Pancreas (tissue), 10 donors: ENCODE measurements at places on chromosomes 1 and 21. TPM values are rescaled to one million over a fixed set of nuclear protein-coding genes. Genes with fewer than 3 reads are reported as not detected.
A peak's percentile ranks its signal among the peaks of the same experiment; 100 is the strongest.

DNA sequence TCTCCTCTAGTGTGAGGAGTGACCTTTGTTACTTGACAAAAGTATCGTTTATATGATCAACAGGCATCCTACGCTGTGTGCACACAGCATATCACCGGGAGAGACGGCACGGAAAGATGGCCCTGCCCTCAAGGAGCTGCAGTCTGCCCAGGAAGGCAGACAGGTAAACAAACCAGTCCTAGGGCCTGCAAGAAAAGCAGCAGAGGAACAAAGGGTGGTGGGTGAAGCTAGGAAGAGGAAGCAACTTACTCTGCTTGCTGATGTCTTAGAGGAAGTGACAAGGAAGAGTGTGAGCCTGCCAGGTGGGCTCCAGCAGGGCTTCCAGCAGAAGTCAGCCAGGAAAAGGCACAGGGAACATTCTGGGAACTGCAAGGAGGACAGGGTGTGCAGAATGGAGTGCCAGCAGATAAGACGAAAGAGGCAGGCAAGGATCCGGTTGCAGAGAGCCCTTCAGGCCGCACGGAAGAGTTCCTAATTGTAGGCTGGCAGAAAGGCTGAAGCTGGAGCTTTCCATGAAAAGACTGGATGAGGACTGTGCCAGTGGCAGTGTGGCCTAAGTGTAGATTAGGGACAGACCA is 106.7 kb downstream of the SLC45A1 start:
- H3K4me1 ChIP-seq = peaks cover 29% of the 10 kb centered on the region
- H3K36me3 ChIP-seq = no peaks in the 10 kb centered on the region
- peak overlapping the region; percentile 82 for H3K27ac ChIP-seq
- H3K27me3 ChIP-seq = no peaks in the 10 kb centered on the region
- H3K4me3 ChIP-seq = peak overlapping the region; percentile 79

- H3K27me3 ChIP-seq = no peaks in the 10 kb centered on the region
- peaks cover 26% of the 10 kb centered on the region for H3K4me1 ChIP-seq
- no peak overlapping the region for H3K4me3 ChIP-seq
Observed at GRCh38 chr1:67814121-67814772, 19.0 kb downstream of the GNG12 start.

- no peaks in the 10 kb centered on the region for H3K27me3 ChIP-seq
- no peak overlapping the region for H3K27ac ChIP-seq
- no peak overlapping the region for H3K4me3 ChIP-seq
- no peaks in the 10 kb centered on the region for H3K4me1 ChIP-seq
- no peaks in the 10 kb centered on the region for H3K36me3 ChIP-seq
Observed at GRCh38 chr1:119590393-119590792, 57.7 kb downstream of the ZNF697 start.

DNA sequence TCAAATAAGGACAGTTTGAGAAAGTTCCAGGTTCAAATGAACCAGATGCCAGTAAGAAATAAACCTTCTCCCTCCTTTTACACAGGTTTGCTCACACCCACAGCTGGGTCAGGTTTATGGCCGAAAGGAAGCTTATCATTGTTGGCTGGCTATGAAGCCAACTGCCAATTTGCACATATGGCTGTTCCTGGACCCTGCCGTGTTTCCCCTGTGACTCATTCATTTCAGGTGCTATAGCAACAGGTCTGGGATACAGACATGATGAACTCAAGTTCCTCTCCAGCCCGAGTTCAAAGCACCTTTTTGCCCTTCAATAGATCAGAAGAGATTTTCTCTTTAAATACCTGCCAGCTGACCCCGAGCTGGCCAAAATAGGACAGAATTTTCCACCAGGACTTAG is 134.4 kb upstream of the SMYD2 start:
- H3K27me3 ChIP-seq = no peaks in the 10 kb centered on the region
- no peak overlapping the region for H3K4me3 ChIP-seq
- no peaks in the 10 kb centered on the region for H3K36me3 ChIP-seq
- no peak for DNase-seq

GRCh38 chr1:81802707-81803430 is 2.1 kb downstream of the ADGRL2 start:
- H3K36me3 ChIP-seq = no peaks in the 10 kb centered on the region
- H3K27me3 ChIP-seq = no peaks in the 10 kb centered on the region
- no peaks in the 10 kb centered on the region for H3K4me1 ChIP-seq

GRCh38 chr1:22239378-22239777 is 96.5 kb upstream of the WNT4 start:
- no peak for DNase-seq
- H3K27me3 ChIP-seq = no peaks in the 10 kb centered on the region
- no peaks in the 10 kb centered on the region for H3K36me3 ChIP-seq

GRCh38 chr1:233045588-233045987 is 95.2 kb downstream of the NTPCR start:
- no peaks in the 10 kb centered on the region for H3K27me3 ChIP-seq
- H3K4me3 ChIP-seq = no peak overlapping the region
- no peak for DNase-seq
- H3K27ac ChIP-seq = no peak overlapping the region
- H3K4me1 ChIP-seq = no peaks in the 10 kb centered on the region

BRWD1 gene
- 23.9 TPM for total RNA-seq

SLC16A4 gene
- 0.47 TPM for total RNA-seq

EPHA2 gene
- total RNA-seq = 9.7 TPM

KCNC4 gene
- total RNA-seq = 7.8 TPM

RGSL1 gene
- not detected for total RNA-seq

RGS18 gene
- total RNA-seq = 0.19 TPM

CRP gene
- 148 TPM for total RNA-seq
